Inflammatory macrophage (primary cell): ENCODE measurements at places on chromosomes 2 and 18.
A peak's percentile ranks its signal among the peaks of the same experiment; 100 is the strongest.

DNA sequence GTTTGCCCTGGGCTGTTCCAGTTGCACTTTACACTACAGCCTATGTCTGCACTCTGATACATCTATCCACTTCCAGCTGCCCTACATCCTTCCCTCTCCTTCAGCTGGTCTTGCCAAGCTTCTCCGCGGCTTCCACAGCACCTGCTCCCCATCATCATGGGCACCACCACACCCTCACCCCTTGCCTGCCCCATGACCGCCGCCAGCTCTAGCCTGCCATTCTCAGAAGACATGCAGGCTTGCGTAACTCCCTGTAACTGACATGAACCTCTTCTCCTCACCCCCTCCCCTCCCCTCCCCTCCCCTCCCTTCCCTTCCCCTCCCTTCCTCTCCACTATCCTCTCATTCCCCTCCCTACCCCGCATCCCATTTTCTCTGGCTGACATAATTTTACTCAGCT, 46.0 kb downstream of the PAX8 start:
- DNase-seq: no peak

DNA sequence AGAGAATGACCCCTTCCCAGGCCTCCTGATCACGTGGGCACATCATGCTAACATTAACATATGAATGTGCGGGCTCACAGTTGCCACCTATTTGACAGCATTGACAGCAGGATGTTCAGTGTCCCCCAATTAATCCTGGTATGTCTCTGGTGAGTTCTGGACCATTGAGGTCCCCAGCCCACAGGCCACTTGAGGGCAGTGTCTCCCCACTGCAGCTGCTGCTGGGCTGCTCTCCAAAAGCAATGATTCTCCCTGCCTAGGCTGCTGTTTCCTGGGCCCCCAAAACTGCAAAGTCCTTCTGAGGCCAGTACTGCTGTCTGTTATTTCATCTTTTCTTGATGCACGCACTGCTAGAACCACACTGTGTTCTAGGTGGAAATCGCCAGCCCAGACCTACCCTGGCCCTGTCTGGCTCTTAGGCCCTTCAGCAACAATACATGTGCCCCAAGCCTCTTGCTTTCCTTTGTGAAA, 52.7 kb upstream of the MAPK4 start:
- peak; percentile 10 for DNase-seq

- DNase-seq: no peak
These were observed 44.0 kb downstream of the ARHGEF33 start for GRCh38 chr2:38933653-38934052.

- DNase-seq: peak; percentile 71
These were observed 33.2 kb upstream of the YES1 start for GRCh38 chr18:845152-845819.
